ENCODE measurements at places on chromosomes 12 and 14.

DNA sequence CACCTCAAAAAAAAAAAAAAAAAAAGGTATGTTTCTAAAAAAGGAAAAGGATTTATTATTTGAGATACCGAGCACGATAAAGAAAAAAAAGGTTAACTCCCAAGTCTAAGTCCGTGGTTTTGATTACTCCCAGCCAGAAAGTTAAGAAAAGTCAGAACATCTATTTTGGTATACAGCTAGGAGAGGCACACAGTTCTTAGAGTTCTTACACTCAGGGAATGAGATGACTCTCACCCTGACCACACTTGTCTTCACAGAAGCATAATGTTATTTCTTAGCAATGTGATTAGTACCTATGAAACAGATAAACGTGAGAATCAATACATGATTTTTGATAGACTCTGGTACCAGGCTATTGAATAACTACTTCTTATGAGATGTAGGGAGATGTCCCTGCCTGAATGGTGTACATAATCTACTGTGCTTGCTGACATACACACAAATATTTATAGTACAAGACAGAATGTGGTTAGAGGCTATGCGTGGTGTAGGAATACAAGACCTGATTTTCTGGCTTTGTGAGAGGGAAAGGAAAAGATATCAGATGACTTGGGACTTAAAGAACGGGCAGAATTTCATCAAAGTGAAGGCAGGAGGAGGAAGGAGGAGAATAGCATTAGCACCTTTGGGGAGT, 31.6 kb downstream of the LIMA1 start:
- no peak for DNase-seq

DNA sequence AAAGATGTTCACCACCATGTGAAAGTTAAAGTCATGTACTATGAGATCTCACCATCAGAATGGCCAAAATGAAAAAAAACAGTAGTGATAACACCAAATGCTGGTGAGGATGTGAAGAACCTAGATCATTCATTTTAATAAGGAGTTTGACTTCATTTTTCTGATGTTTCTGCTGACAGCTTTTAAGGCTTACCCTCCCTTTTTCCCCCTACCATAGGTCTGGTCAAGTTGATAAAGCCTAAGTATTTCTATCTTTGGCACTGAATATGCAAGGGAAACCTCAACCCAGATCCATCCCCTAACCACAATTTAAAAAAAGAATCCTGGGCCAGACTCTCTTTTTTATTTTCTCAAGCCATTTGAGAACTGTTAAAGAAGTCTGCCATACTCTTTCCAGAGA, 689.6 kb upstream of the FOXG1 start:
- DNase-seq = no peak

DNA sequence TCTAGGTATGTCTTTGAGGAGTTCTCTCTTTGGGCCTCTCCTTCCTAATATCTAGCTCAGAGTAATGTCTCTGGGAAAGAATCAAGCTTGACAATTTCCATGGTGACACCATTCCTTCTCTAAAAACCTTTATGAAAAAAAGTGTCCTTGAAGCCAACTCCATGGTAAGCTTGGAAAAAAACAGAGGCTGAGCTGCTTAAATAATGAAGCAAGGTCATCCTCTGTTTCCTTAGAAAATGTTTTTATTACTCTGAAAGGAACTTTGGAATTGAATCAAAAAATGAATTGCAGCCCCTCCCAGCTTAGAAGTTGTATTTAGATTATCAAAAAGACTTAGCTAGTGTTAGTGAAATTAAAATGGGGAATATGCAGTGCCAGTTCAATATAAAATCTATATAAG, 166.1 kb upstream of the KITLG start:
- no peak for DNase-seq

GRCh38 chr12:32548691-32549281, 130.3 kb upstream of the DNM1L start:
- DNase-seq = no peak

DNA sequence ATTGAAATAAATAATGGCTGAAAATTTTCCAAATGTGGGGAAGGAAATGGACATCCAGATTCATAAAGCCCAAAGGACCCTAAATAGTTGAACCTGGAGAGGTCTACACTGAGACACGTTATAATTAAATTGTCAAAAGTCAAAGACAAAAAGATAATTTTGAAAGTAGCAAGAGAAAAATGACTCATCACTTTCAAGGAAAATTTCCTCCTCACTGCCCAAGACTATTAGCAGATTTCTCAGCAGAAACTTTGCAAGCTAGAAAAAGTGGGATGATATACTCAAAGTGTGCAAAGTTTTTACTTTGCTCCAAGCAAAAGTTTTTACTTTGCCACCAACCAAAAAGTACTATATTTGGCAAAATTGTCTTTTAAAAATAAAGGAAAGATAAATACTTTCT, 15.9 kb upstream of the KRT83 start:
- DNase-seq = no peak

DNA sequence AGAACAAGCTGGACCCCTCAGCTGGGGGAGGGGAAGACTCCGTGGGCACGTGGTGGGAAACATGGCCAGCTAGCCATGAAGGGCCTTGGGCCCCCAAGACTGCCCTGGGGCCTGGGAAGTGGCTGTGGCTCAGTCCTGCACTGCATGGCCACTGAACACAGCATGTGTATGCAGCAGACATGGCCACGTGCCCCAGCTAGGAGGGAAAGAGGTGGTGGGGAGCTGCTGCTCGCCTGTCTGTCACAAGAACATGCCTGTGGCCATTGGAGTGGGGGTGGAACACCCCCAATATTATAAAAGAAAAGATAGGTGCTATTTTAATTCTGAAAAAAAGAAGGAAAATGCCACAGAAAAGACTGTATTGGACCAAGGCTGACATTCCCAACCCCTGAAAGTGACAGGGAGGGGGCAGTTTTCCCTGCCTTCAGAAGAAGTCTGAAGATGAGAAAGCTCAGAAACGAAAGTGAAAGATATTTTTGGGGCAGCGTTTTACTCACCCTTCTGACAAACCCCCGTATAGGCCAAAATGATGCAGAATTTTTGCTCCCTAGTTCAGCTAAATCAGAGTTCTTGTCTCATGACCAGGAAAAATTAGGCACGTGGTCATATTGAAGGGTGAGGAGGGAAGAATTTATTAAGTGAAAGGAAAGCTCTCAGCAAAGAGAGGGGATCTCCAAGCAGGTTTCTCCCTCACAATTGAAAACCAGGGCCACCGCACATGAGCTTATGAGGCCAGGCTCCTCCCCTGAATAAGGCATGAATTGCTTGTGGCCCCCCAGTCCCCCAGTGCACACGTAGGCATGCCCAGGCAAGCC, 35.2 kb upstream of the PCNX1 start:
- DNase-seq = no peak

GRCh38 chr14:47863441-47863840, 188.0 kb upstream of the MDGA2 start:
- DNase-seq = no peak

- DNase-seq = no peak
These were observed 34.5 kb downstream of the RTN1 start for GRCh38 chr14:59836116-59836515.

DNA sequence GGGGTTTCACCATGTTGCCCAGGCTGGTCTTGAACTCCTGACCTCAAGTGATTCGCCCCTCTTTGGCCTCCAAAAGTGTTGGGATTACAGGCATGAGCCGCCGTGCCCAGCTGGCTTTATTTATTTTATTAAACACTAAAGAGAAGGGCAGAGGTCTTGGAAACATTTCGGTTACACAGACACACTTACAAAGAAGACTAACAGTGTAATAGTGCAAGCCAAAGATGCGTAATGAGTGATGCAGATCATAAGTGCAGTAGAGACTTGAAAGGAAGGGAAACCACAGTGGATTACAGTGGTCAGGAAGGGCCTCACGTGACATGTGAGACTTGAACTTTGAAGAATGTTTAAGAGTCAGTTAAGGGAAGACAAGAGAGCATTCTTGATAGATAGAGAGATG, 33.9 kb upstream of the CDK17 start:
- no peak for DNase-seq

GRCh38 chr14:86574778-86575129, 1044.8 kb downstream of the FLRT2 start:
- DNase-seq = no peak

DNA sequence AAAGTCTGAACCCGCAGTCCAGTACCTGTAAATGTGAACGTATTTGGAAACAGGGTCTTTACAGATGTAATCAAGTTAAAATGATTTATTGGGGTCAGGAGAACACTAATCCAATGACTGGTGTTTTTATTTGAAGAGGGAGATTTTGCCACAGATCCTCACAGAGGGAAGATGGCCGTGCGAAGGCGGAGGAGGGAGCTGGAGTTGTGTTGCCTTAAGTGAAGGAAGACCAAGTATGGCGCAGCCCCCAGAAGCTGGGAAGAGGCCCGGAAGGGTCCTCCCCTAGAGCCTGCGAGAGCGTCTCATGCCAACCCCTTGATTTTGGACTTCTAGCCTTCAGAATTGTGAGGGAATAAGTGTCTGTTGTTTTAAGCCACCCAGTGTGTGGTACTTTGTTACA, 102.8 kb upstream of the NUDT4 start:
- no peak for DNase-seq

DNA sequence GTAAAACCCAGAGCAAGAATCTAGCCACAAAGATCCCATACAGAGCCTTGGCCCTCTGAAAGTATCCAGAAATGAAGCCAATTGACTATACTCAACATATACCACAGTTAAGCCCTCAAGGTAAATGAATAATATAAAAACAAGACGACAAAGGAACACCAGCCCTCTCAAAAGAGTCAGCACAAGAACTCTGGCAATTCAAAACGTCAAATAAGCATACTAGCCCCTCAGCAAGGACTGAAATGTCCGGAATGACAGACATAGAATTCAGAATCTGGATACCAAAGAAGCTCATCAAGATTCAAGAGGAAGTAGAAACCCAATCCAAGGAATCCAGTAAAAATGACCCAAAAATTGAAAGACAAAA, 49.9 kb downstream of the GTF2A1 start:
- no peak for DNase-seq

DNA sequence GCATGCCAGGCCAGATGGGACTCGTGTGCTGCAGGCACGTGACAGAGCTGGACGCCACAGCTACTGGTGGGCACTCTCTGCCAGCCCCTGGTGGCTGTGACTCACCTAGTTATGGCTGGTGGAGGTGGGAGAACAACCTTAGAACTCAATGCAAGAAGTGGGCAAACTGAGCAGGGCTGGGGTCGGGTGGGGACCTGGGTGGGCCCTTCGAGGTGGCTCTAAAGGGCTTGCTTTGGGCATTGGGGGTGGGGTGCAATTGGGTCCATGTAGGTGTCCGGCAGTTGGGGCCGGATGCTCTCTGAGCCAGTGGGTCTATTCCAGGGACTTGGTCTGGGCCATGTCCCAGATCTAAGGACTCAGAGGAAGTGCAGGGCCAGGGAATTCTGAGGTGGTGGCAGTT, 5.1 kb upstream of the SERPINA12 start:
- DNase-seq = no peak

DNA sequence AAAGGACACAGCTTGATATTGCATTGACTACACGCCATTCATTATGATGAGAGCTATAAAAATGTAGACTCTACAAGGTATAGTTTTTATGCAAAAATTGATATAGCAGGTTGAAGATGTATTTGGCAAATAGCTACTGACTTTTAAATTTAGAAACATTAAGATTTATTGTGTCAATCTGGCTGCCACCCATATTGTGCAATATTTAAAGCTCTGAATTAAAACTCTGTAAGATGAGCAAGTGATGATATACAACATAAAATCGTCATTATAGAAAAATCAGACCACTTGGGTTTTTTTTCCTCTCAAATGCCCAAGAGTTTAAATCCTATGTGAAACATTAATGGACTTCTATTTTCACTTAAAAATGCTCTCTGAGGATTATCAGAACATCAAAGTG, 36.8 kb upstream of the E2F7 start:
- no peak for DNase-seq

DNA sequence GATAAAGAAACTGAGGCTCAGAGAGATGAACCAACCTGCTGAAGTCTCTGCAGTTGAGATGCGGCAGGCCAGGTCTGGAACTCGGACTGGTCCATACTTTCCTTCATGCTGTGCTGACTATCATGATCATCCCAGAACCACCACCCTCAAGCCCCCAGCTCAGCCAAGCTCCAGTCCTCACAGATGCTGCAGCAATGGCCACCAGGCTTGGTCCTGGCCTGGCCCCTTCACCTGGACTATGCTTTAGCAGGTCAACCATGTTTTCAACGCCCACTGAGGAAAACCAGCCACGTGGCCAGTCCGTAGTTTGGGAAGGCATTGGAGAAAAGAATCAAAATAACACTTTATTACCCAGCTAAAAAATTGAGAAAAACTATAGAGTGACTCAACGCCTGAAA, 1.4 kb downstream of the GPR68 start:
- no peak for DNase-seq

DNA sequence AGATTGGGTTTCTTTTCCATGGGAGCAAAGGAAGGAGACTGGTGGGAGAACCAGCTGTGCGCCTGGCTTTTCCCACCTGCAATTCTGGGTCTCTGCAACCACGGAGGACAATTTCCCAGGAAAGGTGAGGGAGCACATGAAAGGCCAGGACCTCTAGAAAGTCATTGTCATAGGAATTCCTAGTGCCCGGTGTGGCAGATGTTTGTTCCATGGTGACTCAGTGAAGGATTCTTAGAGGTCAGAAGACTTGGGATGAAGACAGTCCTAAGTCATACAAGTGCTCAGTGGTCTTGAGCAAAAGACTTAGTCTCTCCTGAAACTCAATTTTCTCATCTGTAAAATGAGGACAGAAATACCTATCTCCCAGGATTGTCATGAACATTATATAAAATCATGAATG, 51.3 kb downstream of the KCNA5 start:
- no peak for DNase-seq

- no peak for DNase-seq
These were observed 39.3 kb upstream of the ACSM4 start for GRCh38 chr12:7264538-7264937.

- no peak for DNase-seq
These were observed 171.1 kb downstream of the RPAP3 start for GRCh38 chr12:47534695-47535094.

DNA sequence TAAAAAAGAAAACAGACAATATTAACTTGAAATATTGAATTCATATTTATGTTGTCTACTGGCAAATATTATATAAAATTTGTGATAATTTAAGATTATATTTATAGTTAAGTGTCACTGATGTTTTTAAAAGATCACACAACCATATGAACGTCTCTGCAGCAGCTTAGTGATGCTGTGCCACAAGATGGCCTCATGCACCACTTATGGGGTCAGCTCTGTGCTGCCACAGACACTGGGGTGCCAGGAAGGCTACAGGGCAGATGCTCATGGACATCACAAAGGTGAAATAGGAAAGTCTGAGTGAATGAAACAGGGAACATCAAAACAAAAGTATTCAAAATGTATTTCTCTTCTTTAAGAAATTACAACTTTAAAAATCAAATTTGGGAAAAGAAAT, 13.1 kb downstream of the ATXN3 start:
- DNase-seq = no peak

- no peak for DNase-seq
These were observed 5.9 kb downstream of the RESF1 start for GRCh38 chr12:31965090-31965489.
